Cardiac fibroblast (primary cell): ENCODE measurements at places on chromosomes 1 and 21.

GRCh38 chr1:190583862-190584261 is 106.2 kb upstream of the BRINP3 start:
- no peak for DNase-seq

GRCh38 chr1:15443281-15443680 is 5.0 kb downstream of the CTRC start:
- DNase-seq = no peak

DNA sequence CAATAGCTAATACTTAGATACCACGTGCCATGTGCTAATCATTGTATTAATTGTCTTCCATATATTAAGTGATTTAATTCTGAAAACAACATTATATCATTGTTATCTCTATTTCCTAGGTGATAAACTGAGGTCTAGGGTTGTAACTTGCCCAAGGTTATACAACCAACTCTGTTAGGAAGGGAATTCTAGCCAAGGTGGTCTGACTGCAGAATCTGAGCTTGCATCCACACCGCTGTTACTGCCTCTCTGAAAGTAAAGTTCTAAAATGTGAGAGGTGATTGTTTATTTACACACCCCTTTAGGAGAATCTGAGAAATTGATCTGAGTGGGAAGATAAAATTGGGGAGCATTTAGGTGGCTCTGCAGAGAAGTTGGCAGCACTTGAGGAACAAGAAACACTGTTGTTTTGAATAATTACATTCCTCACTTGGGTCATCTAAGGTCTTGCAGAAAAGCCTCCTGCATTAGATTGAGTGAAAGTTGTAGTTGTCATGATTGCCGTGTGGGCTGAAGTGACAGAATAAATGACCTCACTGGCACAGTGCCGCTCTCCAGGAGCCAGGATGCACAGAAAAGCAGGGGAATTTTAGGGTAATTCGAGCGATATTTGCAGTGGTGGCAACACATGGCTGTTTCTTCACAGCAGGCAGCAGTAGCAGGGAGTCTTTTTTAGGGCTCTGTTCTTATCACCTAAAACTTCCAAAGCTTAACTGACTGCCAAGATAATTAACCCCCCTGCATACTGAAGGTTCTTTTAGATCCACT is 121.7 kb downstream of the ADGRL4 start:
- DNase-seq = peak; percentile 37

DNA sequence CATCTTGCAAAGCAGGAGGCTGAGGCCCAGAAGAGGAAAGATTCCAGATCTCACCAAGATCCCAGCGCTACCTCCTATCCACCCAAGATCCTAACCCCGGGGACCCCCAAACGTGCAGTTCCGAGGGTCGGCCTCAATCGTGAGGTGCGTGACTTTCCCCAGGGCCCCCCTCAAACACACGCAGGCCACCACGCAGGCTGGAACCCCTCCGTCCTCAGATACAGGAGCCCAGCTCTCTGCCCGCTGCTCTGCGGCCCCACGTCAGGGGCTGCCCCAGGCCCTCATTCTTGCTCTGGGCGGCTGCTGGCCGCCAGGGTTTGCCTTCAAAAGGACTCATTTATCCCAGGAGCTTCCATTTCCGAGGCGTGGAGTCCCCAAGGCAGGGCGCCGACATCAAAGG is 39.9 kb downstream of the KRTAP10-1 start:
- no peak for DNase-seq

- DNase-seq = no peak
These were observed 63.3 kb upstream of the ARHGAP29 start for GRCh38 chr1:94300731-94301130.

GRCh38 chr21:25967181-25967900 is 203.2 kb downstream of the APP start:
- DNase-seq = peak; percentile 49
